ENCODE measurements at places on chromosomes 1 and 21. TPM values are rescaled to one million over a fixed set of nuclear protein-coding genes. Genes with fewer than 3 reads are reported as not detected.

LCE2C gene
- not detected for total RNA-seq

DENND2C gene
- 1.7 TPM for total RNA-seq

C2CD4D gene
- 0.21 TPM for total RNA-seq

SPRR3 gene
- not detected for total RNA-seq

PSMA5 gene
- total RNA-seq: 100 TPM

PTCH2 gene
- total RNA-seq: 2.0 TPM

All from motor neuron (in vitro differentiated cells).